Renal pelvis (tissue), 12 donors: ENCODE measurements at places on chromosomes 12 and 14.

- DNase-seq = no peak
Observed at GRCh38 chr12:101010896-101011295, 199.1 kb downstream of the SLC5A8 start.

GRCh38 chr12:110640275-110641025 is 26.5 kb downstream of the TCTN1 start:
- DNase-seq = no peak

GRCh38 chr12:109888179-109889020 is 8.1 kb upstream of the GLTP start:
- no peak for DNase-seq

- DNase-seq = no peak
Observed at GRCh38 chr12:3833670-3834310, 39.4 kb downstream of the PARP11 start.

GRCh38 chr14:52879958-52880357 is 70.9 kb downstream of the FERMT2 start:
- no peak for DNase-seq

DNA sequence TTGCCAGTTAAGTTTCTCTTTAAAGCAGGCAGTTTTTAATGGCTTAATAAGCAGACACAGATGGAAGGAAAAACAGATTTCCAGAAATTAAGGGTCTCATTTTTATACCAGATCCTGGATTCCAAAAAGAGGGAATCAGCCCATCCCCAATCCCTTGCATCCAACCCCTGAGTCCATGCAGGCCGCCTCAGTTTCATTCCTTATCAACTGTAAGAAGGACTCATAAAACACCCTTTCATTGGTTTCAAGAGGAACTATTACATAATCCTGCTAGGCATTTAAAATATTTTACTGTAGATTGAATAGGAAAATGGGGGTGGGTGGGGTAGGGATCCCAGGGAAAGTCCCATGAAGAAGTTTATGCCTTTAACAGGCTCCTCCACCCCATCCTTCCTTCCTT is 9.4 kb downstream of the CCDC184 start:
- no peak for DNase-seq

GRCh38 chr12:18552829-18553228 is 185.0 kb downstream of the PLCZ1 start:
- no peak for DNase-seq

- no peak for DNase-seq
Observed at GRCh38 chr12:87441511-87441910, 587.7 kb downstream of the C12orf50 start.

- no peak for DNase-seq
Observed at GRCh38 chr12:124428792-124429281, 133.9 kb downstream of the RFLNA start.
